Heart right ventricle (tissue), 16 donors: ENCODE measurements at places on chromosomes 4 and X. TPM values are rescaled to one million over a fixed set of nuclear protein-coding genes. Genes with fewer than 3 reads are reported as not detected.

Gene DUSP21
- not detected for total RNA-seq

Gene NPFFR2
- not detected for total RNA-seq

- no peak for DNase-seq
- H3K4me3 ChIP-seq = no peak overlapping the region
- H3K27me3 ChIP-seq = no peaks in the 10 kb centered on the region
- no peaks in the 10 kb centered on the region for H3K4me1 ChIP-seq
- H3K27ac ChIP-seq = no peak overlapping the region
Observed at GRCh38 chr4:24743206-24743605, 52.2 kb upstream of the SOD3 start.

DNA sequence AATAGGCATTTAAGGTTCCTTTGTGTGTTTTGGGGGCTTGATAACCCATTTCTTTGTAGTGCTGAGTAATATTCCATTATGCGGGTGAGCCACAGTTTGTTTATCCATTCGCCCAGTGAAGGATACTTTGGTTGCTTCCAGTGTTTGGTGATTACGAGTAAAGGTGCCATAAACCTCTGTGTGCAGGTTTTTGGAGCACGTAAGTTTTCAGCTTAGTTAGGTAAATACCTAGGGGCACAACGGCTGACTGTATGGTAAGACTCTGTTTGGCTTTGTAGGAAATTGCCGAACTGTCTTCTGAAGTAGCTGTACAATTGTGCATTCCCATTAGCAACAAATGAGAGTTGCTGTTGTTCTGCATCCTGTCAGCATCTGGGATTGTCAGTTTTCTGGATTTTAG is 3.8 kb upstream of the TBL1X start:
- no peaks in the 10 kb centered on the region for H3K27me3 ChIP-seq
- no peak for DNase-seq
- H3K36me3 ChIP-seq = no peaks in the 10 kb centered on the region
- peaks cover 5% of the 10 kb centered on the region for H3K4me1 ChIP-seq

- H3K27ac ChIP-seq = no peak overlapping the region
- no peak overlapping the region for H3K4me3 ChIP-seq
- peaks cover 10% of the 10 kb centered on the region for H3K27me3 ChIP-seq
- DNase-seq = no peak
- no peaks in the 10 kb centered on the region for H3K4me1 ChIP-seq
Observed at GRCh38 chrX:129717892-129718291, 20.9 kb upstream of the XPNPEP2 start.

GRCh38 chr4:75881476-75881875 is 20.8 kb downstream of the PPEF2 start:
- no peaks in the 10 kb centered on the region for H3K4me1 ChIP-seq
- DNase-seq = no peak
- H3K36me3 ChIP-seq = no peaks in the 10 kb centered on the region
